ENCODE measurements at places on chromosomes 3 and 15.

- no peak for DNase-seq
Measured at GRCh38 chr3:4493941-4494894, 1.1 kb downstream of the ITPR1 start.

GRCh38 chr3:143859465-143860203 is 11.4 kb upstream of the SLC9A9 start:
- DNase-seq: no peak

DNA sequence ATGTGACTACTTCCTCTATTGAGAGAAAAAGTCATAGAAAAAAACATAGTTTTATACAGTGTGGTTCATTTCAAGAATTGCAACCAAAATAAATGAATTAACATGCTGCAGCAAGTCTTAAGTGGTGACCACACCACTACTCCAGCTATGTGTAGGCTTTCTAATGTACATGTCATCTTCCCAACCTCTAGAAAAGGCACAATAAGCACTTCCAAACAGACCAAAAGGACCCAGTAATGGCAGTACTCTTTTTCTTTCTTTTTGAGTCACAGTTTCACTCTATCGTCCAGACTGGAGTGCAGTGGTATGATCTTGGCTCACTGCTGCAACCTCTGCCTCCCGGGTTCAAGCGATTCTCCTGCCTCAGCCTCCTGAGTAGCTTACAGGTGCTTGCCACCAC is 219.3 kb upstream of the KBTBD8 start:
- DNase-seq: no peak

DNA sequence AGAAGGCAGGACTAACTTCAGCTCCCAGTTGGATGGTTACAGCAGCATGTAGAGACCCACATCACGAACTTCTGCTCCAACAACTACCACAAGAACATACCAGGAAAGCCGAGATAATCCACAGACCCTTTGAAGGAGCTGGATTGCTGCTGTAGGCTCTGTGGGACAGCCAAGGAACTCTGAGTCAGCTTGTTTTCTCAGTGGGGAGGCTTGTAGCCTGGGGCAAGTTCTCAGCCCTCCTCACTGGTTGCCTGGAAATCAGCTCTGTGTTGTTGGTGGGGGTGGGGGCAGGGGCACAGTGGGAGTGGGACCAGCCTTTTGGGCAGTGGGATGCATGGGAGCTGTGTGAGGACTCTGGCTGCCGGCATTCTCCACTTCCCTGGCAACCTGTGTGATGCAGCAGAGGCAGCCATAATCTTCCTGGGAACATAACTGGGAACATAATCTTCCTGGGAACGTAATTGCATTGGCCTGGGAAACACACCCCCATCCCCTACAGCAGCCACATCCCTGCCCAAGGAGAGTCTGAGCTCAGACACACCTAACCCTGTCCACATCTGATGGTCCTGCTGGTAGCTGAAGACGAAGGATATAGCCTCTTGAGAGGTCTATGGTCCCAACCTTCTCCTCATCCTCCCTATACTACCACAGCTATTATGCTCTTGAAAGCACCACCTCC is 153.1 kb downstream of the PEAK1 start:
- DNase-seq: no peak

- DNase-seq: no peak
Measured at GRCh38 chr15:23002920-23003319, 22.8 kb upstream of the CYFIP1 start.

DNA sequence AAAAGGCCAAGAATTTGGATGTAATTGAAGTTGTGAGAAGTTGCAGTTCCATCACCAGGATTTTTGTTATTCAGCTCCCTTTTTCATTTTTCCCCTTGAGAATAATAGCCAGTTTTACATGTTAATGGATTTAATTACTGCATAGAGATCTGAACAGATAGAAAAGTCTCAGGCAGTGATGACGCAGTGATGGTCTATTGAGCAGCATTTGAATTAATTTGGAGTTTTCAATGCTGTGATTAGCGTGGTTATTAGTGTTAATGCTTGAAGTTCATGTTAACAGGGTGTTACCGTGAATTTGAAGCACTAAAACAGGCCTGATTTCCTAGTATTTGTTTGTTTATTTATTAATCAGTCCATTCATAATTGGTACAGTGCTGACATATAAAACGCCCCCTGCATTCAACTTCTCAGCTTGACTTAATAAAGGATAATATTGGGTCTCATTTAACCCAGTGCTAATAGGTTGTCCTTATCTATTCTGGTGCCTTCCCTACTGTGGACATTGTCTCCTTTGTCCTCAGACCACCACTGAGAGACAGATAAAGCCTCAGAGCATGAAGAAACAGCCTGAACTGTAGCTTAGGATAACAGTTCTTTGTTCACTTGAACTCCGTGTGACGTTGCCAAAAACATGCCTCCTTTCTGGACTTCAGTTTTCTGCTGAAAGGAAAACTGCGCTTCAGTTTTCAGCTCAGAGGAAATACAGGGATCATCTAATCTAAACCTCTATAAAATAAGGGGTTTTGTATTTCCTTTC is 82.4 kb downstream of the RTP4 start:
- DNase-seq: no peak

DNA sequence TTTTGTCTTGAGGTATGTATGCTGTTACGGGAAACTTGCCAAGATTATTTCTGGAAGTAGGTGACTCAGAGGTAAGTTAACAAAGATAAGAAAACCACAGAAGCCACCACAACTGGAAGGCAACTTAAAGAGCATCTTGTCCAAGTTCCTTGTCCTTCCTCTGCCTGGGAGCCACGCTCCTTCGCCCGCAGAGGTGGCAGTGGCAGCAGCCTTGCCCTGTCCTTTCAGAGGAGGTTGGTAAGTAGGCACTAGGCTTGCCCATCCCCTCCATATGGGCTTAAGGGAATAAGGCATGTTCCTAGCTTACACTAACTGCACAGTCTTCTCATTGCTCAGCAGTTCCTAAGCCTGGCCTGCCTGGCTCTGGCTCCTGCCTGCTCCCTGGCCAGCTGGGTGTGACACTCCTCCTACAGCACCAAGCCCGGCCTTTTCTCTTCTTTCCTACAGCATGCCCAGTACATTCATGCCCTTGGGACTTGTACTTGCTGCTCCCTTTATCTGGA is 48.0 kb upstream of the RAB6B start:
- DNase-seq: no peak

DNA sequence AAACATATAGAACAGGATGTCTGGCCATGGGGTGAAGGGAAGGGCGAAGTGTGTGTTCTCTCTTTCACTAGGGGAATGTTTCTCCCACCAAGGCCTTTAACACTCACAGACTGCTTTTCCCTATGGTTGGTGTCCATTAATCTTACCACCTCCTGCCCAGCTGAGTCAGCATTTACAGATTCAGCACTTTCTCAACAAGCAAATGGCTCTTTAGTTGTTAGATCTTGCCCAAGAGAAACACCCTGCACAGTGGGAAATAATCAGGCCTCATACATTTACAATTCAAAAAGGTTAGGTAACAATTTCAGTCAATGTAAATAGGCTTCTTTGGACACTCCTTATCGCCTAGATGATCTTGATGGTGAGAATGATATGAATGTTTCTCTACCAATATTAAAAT is 418.2 kb downstream of the EPHA3 start:
- no peak for DNase-seq

GRCh38 chr15:73282567-73283365 is 86.0 kb downstream of the HCN4 start:
- DNase-seq: no peak

GRCh38 chr3:15331606-15332404 is 581 bp downstream of the SH3BP5 start:
- DNase-seq: peak; percentile 42

DNA sequence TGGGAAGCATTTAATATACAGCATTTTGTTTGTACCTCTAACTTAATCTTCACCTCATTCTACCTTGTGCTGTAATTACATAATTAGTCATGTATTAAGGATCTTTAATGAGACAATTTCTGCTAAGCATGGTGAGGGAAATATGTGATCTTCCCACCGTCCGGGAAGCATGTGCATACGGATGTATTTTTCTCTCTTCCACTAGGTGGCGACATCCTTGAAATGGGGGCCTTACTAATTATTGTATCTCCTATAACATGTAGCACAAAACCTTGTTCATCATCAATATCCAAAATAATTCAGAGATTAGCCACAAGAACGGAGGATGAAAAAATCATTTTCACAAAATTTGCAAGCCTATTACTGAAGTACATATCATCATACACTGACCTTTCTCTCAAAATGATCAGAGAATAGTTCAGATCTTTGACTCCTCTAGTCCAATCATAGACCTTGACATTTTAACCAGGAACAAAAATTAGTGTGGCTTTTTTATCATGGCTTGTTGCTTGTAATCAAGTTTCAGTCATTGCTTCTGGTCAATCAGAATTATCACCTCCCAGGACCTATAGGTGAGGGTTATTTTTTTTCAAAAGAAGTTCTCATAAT is 148.9 kb upstream of the GBE1 start:
- DNase-seq: no peak

DNA sequence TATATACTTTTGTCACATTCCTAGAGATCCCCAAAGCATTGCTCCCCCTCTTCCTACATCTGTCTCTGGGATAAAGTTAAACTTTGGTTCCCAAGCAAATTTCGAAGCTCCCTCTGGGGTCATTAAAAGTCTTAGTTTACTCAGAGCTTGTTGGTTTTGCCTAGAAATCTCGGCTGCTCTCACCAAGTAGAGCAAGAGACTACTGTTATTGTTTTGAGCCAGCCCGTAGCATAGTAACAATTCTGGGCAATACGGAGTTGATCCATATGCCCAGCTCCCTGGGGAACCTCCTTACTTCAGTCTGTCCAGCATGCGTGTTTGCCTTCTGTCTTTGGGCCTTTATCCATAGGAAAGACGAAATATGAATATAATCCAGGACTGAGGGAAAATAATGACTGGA is 10.0 kb upstream of the P3H2 start:
- no peak for DNase-seq

DNA sequence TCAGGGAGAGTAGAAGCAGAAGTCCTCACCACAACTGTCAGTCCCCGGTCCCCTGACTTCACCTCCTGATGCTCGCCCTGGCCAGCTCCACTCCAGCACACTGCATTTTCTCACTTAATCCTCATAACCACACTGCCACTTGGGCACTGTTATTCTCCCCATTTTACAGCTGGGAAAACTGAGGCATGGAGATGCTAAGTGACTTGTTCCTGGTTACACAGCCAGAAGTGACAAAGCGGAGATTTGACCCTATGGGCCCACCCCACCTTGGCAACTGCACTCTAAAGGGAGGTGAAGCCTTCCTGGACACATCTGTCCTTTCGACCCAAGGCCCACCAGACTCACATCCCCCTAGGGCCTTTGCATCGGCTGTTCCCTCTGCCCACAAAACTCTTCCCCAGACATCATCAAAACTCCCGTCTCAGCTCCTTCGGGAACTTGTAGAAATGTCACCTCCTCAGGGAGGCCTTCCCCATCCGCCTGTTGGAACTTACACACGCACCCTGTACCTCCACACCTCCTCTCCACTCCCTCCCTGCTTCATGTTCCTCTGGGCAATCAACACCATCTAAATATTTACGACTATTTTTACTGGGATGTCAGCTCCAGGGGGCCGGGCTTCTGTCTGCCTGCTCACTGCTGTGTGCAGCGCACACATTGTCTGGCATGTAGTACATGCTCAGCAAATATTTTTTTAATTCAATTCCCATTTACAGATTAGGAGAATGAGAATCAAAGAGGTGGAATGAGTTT is 3.1 kb downstream of the GRIP2 start:
- DNase-seq: no peak

DNA sequence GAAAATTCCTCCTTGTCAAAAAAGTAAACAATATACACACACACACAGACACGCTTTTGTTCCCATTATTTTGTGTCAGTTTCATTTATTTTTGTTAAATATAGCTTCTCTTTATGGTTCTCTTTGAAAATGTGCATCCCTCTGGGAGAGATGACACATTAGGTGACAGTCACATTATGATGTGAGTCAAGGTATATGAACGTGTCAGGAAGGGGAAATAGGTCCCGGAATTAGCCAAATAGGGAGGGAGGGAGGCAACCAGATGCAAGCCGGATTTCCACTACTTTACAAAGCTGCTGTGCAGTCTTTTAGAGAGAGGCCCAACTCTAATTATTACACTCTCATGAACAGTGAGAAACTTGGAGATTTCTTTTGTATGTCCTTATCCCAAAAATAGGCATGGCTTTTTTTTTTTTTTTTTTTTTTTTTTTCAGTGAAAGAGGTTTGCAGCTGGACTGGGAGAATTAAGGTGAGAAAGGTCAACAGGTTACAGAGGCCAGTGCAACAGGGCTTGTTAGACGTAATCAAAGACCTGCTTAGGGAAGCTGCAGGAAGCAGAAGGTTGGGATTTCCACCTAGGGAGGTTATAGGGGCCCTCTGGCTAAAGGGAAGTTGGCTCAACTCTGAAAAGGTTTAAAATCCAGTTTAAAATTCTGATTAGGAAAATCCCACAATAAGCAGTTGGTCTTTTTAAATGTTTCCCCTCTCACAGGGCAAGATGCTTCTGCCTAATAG is 240.5 kb upstream of the UBE2E1 start:
- no peak for DNase-seq

DNA sequence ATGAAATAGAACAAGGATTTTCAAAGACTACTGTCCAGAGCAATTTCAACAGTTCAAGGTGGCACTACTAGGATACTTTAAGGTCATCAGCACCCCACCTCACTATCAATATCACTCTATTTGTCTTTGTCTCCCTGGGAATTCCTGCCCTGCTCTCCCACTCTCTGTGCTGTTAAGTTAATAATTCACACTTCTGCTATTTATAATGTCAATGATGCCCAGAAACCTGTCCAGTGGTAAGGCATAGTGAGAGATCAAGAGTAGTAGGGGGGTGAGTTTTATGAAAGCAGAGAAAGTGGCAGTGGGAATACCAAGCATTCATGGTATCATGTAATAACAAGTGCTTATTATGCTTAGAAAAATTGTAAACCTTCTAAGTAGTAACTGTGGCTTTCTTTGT is 7.3 kb downstream of the TMCO5A start:
- DNase-seq: no peak

GRCh38 chr15:76195506-76196268 is 115.6 kb downstream of the ETFA start:
- DNase-seq: no peak

DNA sequence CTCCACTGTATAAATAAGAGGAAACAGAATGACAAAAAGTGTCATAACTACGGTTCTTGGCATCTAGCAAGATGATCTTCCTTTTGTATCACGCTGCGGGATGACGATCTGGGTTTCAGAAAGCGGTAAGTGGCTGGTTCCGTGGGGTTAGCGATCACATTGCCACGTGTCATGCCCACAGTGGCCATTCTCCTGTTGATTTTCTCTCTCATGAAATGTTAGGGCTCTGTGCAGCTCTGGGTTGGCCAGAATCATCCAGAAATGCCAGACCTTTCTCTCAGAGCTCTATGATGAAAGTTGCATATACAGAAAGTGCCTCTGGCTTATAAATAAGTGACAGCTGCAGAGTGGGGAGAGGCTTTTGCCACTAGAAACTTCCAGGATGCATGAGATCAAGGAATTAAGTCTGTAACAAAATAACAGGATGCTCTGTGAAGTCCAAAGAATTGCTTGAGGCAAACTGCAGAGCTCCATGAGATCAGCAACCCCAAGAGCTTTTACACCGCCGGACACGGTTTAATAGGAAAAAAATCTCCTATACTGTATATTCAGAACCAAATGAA is 71.6 kb downstream of the ABTB1 start:
- no peak for DNase-seq
